ENCODE measurements at places on chromosomes 2 and 18. TPM values are rescaled to one million over a fixed set of nuclear protein-coding genes. Genes with fewer than 3 reads are reported as not detected.

DNA sequence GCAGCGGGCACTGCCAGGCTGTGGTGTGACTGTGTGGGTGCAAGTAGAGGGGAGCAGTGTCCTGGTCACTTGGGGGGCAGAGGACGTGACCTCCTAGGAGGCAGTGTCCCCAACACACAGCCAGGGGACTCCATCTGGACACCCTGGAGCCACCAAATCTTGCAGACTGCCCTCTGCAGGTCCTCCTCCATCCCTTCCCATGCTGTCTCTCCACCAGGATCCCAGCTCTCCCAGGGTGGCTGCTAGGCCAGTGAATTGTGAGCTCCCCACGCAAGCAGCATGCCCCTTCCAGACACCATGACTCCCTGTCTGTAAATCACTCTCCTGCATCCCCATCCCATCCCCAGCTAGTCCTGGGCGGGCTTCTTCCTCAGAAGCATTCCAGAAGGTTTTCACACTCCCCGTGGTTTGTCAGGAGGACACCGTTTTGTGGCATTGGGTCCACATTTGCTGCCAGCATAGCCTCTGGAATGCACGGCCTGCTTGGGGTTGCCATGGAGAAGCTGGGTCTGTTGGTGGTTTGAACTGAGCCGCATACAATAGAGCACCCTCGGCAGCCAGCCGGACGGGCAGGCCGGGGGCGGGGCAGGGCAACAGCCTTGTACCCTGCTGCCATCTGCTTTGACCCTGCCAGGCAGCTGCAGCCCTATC is 210.7 kb downstream of the KLHL29 start:
- no peaks in the 10 kb centered on the region for H3K27me3 ChIP-seq
- no peak overlapping the region for H3K27ac ChIP-seq
- H3K36me3 ChIP-seq: no peaks in the 10 kb centered on the region
- H3K4me3 ChIP-seq: no peak overlapping the region
- no peaks in the 10 kb centered on the region for H3K4me1 ChIP-seq

Gene FAM161A
- 1.7 TPM for total RNA-seq

Gene NT5C1B
- total RNA-seq: not detected

Gene BIN1
- total RNA-seq: 32.3 TPM

Gene SERPINB11
- not detected for total RNA-seq

Gene TUBA4B
- total RNA-seq: 0.26 TPM

Gene YES1
- 118 TPM for total RNA-seq

GRCh38 chr2:2703762-2704427 is 372.8 kb upstream of the MYT1L start:
- DNase-seq: no peak
- no peak overlapping the region for H3K4me3 ChIP-seq
- H3K4me1 ChIP-seq: no peaks in the 10 kb centered on the region
- no peaks in the 10 kb centered on the region for H3K27me3 ChIP-seq
- H3K36me3 ChIP-seq: no peaks in the 10 kb centered on the region

DNA sequence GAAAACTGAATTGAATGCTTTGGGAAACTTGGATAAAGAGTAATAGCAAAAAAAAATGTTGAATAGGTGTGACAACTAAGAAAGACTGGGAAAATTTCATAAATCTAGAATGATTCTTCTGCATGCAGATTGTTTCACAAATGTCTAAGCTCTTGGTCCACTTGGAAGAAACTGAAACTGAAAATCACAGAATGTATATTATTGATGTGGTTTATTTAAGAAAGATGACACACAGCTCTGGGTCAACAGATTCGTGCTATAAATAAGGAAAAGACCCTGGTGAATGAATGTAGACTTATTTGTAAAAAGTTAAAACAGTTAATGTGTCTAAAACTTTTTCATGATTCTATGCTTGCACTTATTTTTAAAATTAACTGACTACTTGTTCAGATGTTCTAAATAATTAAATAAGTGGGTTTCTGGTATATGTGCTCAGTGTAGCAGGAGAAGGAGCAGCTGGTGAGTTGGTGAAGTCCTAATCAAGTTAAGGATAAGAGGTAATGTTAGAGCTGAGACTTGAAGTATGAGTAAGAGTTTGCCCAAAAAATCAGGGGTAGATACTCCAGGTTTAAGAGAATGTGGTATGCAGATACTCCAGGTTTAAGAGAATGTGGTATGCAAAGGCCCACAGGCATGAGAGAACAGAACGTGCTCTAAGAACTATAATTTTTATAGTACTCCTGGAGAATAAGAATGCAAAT is 24.5 kb downstream of the UGP2 start:
- H3K36me3 ChIP-seq: no peaks in the 10 kb centered on the region
- H3K27ac ChIP-seq: no peak overlapping the region
- no peaks in the 10 kb centered on the region for H3K27me3 ChIP-seq
- DNase-seq: no peak

Gene ALPP
- 59.1 TPM for total RNA-seq

Gene UGT1A3
- total RNA-seq: not detected

All from upper lobe of left lung (tissue), 6 donors.